Kidney tubule cell (primary cell): ENCODE measurements at places on chromosomes 5 and 9.

- DNase-seq, result peak; percentile 93
These were observed 194.6 kb downstream of the AOPEP start for GRCh38 chr9:94921092-94921471.

GRCh38 chr9:129801504-129801903 is 1.5 kb upstream of the TOR1B start:
- DNase-seq, result no peak

DNA sequence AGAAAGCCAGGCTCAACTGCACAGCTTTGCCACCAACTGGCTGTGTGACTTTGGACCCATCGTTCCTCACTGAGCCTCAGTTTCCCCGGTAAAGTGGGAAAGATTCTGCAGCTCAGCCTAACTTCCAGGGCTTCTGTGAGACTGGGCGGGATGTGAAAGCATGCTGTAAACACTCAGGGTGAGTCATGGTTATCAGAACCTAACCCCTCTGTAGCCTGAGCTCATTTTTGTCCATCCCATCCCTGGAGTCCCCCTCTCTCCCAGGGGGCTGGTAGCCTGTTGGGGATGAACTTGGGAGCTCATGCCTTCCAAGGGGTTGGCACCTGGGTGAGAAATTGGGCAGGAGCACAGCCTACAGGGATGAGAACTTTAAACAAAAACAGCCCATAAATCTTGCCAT is 2.3 kb downstream of the CCDC69 start:
- no peak for DNase-seq

DNA sequence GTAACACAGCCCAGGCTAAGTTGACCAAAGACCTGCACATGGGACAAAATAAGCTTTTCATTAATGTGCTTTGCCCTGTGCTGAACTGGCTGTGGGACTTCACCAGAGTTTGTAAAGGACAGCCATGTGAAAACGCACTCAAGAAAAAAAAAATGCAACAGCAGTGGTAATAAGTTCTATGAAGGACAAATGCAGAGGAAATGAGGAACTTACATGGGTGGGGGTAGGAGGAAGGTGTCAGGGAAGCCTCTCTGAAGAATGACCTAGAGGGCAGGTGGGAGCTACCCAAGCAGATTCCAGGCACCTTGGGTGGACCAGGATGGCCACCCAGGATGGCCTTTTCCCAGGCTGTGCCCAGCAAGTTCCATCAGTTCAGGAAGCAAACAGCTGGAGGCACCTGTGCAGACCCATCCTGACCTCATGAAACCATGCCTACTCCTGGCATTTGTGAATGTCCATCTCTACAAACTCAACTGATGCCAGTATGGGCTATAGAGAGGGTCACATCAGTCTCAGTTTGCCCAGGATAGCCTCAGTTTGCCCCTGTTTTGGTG is 6.7 kb upstream of the PHF2 start:
- no peak for DNase-seq

DNA sequence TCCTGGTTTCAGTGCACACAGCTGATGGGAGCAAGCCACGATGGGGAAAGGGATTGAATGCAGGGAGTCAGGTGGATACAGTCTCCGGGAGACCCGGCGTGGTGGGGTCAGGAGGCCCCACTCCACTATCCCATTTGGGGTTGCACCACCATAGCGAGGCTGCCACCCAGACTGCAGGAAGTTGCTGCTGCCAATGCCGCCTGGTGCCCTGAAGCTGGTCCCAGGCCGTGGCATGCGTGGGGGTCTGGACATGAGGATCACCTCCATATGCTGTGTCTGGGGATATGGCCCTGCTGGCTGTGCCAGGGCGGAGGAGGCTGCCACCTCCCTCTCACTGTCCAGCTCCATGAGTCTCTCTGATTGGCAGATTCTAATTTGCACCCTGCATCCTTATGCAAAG is 45.3 kb downstream of the COL5A1 start:
- DNase-seq, result no peak

- DNase-seq, result no peak
These were observed 77.7 kb downstream of the ANKH start for GRCh38 chr5:14793851-14794250.

DNA sequence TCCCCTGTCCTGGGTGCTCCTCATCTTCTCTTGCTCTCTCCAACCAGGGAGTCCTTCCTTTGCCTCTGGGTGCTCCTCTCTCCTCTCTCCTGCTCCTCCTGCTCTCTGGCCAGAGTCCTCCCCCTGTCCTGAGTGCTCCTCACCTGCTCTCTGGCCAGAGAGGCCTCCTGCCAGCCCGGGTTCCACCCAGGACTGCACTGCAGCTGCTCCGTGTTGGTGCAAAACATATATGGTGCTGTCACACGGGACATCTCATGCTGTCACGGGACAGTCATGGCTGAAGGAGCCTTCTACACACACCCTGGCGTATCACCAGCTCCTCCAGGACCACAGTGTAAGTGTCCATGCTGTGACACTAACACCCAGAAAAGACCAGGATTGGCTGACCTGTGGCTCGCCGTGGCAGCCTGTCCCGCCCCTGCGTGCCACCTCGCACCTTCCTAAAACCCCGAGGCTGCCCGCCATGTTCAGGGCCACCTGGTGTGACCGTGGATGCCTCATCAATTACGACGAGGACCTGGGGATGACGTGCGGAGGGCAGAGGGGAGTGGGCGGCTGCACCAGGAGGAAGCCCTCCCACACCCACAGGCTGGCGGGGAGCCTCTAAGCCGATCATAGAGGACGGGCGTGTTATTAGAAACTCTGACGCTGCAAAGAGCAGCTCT is 27.9 kb upstream of the SLC6A3 start:
- DNase-seq, result no peak

- peak; percentile 65 for DNase-seq
These were observed 546 bp downstream of the DNAJB5 start for GRCh38 chr9:34989946-34990635.

DNA sequence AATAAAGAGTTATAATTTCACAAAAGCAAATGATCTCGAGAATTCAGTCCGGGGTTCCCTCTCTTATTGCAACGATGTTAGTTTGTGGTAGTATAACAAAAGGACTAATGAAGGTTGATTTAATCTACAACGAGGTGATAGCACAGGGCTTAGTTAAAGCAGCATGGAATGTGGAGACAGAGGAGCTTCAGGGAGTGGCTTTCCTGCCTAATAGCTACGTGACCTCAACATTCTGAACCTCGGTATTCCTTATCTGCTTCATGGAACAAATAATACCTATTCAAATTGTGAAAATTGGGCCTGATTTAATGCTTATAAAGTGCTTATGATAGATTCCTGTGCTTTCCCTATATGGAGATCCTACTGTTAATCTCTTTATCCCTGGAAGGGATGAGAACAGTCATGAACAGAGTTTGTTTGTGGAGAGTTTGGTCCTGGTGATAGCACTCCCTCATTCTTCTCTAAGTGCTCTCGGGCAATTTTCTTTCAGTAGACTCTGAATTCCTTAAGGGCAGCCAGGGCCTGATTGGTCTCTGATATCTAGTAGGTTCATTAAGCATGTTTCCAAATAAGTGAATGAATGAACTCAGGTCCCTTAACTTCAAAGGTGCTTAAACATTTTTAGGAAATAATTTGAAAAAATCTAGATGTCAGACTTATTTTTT is 104.1 kb upstream of the TUT7 start:
- DNase-seq, result no peak
